C1 segment of cervical spinal cord (tissue), 14 donors: ENCODE measurements at places on chromosomes 5 and 9.

- no peak for DNase-seq
These were observed 272.4 kb downstream of the ADAMTS6 start for GRCh38 chr5:65209341-65209740.

GRCh38 chr9:134284273-134284672 lies 42.0 kb upstream of the RXRA start:
- no peak for DNase-seq

GRCh38 chr9:8114826-8115225 lies 315.2 kb upstream of the DMAC1 start:
- DNase-seq = no peak

GRCh38 chr9:123637945-123638634 lies 282.1 kb downstream of the CRB2 start:
- no peak for DNase-seq

- no peak for DNase-seq
These were observed 24.9 kb downstream of the CNOT6 start for GRCh38 chr5:180519098-180519497.

- peak; percentile 15 for DNase-seq
These were observed 55.3 kb downstream of the ERAP1 start for GRCh38 chr5:96752341-96753016.

GRCh38 chr5:171540865-171541264 lies 121.4 kb downstream of the FGF18 start:
- DNase-seq = no peak

DNA sequence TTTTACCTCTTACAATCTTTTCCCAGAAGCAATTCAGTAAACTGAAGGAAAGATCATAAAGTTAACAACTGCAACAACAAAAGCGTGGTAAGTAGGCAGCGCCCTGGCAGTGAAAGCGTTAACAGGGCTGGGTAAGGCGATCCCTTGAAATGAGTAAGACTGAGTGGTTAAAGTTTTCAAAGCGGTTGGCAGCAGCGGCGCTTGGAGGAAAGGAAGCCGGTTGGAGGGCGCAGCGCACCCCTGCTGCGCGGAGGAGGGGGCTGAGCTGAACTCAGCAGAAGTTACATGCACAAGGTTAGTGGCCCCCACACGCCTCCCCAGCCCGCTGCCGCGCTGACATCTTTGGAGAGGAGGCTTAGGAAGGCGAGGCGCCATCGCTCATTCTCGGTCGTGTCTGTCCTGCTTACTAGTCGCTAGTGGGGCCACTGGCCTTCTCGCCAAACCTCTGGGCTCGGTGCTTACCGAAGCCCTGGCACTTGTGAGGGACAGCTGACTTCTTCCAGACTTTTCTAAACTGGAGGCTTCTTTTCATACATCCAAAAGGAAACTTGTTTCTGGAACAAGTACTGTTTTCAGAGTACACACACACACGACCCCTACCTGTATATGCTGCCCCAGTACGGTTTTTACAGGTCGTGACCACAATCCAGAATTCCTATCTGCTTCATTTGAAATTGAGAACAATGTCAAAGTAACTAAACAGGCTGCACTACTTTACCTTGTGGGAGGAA lies at the start of gene SH3RF2:
Gene SH3RF2 (plus strand): TSS at position 178 of the 731 bp plus-strand sequence. CDS start 1,351 bp downstream, outside the sequence.
- DNase-seq = no peak

GRCh38 chr9:32877639-32878217 lies 94.4 kb downstream of the TMEM215 start:
- no peak for DNase-seq

DNA sequence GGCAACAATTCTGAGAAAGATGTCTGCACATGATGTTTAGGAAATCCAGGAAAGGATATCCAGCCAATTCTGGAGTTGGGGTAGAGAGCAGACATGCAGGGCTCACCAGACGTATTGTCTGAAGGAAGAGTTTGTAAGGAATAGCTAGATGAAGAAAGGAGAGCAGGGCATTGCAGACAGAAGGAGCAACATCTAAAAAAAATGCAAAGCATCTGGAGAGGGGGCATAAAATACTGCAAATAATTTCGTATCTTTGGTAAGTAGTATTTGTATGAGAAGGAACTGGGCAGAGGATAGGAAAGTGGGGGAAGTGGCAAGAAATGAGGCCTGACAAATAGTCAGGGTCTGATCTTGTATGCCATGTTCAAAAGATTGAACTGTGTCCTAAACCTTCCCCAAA lies 74.8 kb downstream of the MACIR start:
- DNase-seq = no peak

DNA sequence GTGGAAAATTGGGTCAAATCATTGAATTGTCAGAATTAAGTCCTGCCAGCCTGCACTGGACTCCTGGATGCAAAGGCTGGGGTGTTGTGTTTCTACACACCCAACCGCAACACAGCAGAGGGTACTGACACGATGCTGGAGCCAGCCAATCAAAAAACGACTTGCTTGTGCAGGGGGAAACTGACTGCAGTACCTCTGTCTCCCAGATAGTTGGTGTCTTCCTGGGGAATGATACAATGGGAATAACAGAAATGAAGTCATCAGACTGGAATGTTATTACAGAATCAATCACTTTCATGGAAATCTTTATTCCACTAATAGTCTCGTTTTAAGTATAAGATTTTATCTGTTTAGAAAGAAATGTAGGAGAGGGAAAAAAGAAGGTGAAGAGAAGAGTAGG lies 330.3 kb downstream of the MLLT3 start:
- DNase-seq = no peak

DNA sequence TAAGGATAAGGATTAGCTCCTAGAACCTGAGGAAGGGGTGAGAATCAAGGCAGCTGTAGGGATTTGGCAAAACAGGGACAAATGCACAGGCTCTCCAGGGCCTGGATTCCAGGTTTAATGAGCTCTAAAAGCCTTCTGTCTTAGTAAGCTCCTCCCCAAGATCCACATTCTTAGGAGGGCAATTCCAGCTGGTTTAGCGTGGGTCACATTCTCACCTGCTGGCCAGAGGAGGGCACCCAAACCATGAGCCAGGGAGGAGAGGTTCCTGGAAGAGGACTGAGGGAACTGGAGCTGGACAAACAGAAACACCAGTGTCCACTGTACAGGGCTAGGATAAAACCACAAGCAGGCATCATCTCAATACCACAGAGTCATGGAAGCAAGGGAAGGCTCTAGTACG lies 480.0 kb downstream of the CCDC171 start:
- DNase-seq = no peak

GRCh38 chr9:98994172-98995058 lies 50.7 kb downstream of the COL15A1 start:
- DNase-seq = no peak

DNA sequence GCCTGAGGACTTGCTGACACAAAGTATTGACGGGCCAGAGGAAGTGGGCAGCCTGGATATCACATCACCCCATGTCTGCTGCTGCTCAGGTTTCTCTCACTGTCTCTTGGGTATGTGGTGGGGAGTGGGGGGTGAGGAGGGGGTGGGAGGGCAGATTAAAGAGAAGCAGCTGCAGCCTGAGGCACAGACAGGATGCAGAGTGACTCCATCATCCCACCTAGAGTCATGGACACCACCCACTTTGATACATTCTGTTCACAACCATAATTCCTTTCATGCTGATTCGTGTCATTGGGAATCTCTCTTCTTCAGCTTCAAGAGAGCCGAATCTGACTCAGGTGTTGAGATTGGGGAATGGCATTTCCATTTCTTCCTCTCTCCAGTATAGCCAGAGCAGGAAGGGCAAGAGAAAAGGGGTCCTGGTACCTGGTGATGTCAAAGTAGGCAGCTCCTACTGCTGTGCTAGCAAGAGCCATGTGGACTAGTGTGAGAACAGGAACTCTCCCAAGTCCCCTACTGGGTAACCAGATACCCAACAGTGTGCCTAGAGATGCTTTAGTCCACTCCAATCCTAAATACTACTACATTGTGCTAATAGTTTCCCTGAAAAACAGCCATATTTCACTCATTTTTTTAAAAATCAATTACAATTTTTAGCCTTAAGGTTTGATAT lies 22.4 kb downstream of the GRAMD2B start:
- DNase-seq = no peak

- DNase-seq = peak; percentile 25
These were observed 32.7 kb downstream of the PRUNE2 start for GRCh38 chr9:76873056-76873792.

- DNase-seq = no peak
These were observed 2.0 kb upstream of the NSD1 start for GRCh38 chr5:177131352-177132135.

DNA sequence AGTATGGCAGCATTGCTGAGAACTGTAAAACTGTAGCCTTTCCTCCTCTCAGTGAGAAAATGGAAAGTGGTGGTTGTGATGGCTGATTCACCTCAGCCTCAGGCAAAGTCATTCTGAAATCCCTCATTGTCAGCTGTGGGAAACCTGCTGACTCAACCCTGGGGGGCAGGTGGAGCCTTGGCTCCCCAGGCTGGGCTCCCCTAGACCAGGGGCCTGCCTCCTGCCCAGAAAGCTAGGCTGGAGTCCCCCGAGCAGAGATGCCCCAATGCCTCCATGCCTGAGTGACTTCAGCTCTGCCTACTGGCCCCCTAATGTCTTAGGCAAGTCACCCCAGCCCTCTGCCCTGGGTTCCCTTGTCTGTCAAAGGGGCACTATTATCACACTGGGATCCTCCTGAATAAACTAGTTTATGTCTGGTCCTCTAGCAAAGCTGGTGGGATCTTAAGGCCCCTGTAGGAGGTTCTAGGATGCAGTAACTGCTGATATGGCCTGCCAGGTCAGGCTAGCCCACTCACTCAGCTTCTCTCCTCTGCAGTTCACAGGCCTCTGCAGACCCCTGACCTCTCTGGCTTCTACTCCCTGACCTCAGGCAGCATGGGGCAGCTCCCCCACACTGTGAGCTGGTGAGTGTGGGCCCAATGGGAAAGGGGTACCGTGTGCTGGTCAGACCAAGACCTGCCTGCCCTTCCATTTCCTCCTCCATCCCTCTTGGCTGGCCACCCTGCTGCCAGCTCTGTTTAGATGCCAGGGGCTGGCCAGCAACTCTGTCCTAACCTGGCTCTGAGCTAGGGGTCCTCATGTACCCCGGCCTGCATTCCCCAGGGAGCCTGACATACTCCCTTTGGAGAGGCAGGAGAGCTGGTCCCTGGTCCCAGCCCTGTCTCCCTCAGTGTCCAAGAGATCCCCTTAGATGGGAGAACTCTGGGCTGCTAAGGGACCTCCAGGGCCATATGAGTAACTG lies 24.2 kb downstream of the TCF7 start:
- no peak for DNase-seq

DNA sequence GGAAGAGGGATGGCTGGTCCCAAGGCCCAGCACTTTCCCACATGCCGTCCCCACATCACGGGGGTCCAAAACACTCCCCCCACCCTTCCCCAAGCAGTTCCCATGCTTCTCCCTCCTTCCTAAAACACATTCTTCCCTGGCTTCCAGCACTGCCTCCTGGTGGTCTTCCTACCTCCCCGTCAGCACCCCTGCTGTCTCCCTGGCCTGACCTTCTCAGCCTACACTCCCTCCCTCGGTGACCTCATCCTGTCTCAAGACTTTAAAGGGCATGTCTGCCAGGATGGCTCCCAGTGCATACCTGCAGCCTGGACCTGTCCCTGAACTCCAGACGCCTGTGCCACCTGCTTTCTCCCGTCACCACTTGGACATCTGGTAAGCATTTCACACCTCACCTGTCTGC lies 4.3 kb upstream of the NCS1 start:
- no peak for DNase-seq

DNA sequence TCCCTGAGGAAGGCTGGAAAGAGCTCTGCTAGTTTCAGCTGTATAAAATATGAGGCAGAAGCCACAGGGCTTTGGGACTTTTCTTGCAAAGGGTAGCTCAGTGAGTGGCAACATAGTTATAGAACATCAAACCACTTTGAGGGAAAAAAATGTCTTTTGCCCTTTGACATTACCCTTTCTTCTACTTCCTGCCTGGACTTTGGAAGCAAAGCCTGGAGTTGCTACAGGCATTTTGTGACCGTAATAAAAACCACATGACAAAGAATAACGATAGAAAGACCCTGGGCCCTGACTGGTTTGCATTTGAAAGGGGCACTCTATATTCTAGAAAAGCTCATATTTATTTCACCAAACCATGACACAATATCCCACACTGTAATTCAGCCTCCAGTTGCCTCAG lies 440.9 kb downstream of the DIRAS2 start:
- DNase-seq = no peak

- DNase-seq = no peak
These were observed 8.2 kb downstream of the RAPGEF1 start for GRCh38 chr9:131731644-131732043.

DNA sequence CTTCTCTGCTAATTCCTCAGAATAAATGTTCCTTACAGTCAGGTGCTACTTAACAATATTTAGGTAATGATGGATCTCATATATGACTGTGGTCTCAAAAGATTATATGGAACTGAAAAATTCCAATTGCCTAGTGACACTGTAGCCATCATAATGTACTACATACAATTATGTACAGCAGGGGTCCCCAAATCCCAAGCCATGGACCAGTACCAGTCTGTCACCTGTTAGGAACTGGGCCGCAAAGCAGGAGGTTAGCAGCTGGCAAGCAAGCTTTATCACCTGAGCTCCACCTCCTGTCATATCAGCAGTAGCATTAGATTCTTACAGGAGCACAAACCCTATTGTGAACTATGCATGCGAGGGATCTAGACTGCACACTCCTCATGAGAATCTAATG lies 69.6 kb downstream of the NR2F1-AS1 start:
- no peak for DNase-seq

DNA sequence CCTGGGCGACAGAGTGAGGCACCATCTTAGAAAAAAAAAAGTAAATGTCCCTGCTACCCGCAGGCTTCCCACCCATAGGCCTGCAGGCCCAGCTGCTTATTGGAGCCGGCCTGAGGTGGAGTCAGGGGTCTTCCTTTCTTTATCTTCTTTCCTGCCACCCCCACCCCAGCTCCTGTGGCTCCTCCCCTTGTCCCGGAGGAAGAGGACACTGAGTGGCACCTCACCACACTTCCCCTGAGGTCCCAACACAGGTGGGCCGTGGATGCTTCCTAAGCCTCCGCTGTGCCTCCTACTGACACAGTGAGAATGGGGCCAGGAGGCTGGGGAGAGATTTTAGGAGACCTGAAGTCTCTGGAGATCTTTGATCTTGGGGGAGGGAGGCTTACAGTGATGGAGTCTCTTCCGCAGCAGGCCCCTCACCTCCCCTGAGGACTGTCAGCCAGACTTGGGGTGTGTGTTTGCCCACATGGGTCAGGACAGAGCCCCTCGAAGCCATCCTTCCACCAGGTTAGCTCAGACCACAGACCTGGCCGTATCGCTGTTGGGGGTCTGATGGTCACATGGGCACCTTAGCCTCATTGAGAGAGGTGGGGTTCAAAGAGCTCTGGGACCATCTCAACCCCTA lies 135.4 kb upstream of the IER5L start:
- no peak for DNase-seq

- DNase-seq = no peak
These were observed 188.7 kb downstream of the HSPA4 start for GRCh38 chr5:133240425-133241091.

GRCh38 chr9:110125207-110125751 lies 82.7 kb downstream of the C9orf152 start:
- peak; percentile 12 for DNase-seq
